Activated naive CD4-positive, alpha-beta T cell treated with anti-CD3 and anti-CD28 coated beads, Interleukin-2, amount 50 U/mL, for 72 hours (primary cell): ENCODE measurements at places on chromosomes 11 and 22. TPM values are rescaled to one million over a fixed set of nuclear protein-coding genes. Genes with fewer than 3 reads are reported as not detected.

The ACR gene
- not detected for total RNA-seq

The MMP8 gene
- total RNA-seq, result not detected

The P4HA3 gene
- total RNA-seq, result not detected

The FREY1 gene
- 0.91 TPM for total RNA-seq

The MYEOV gene
- not detected for total RNA-seq

The ARHGAP8 gene
- total RNA-seq, result 6.5 TPM

The GRAMD1B gene
- total RNA-seq, result 66.2 TPM

The CYP2D6 gene
- 4.8 TPM for total RNA-seq

The C11orf86 gene
- not detected for total RNA-seq

The MYBPC3 gene
- total RNA-seq, result not detected

DNA sequence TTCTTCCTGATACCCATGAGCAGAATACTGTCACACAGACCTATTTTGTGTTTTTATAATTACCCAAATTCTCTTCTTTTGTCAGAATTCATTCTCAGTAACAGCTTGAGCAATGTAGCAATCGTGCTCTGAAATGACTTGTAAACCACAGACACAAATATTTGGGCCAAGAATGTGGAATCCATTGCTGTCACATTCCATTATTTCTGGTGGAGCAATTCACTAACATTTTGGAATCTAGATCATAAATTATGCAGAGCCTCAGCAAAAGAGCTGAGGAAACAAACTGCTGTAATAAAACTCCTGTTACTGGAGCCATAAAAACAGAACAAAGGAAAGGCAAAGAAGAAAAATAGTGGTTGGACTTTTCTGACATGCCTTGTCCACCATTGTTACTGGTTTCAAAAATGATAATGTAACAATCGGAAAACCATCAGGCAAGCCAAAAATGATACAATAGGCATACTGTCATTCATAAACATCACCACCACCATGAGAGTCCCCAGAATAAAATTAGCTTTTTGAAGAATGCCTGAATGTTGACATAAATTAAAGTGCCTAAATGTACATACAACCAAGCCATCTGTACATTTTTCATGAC lies 223.4 kb upstream of the PITPNB start:
- no peak for DNase-seq

DNA sequence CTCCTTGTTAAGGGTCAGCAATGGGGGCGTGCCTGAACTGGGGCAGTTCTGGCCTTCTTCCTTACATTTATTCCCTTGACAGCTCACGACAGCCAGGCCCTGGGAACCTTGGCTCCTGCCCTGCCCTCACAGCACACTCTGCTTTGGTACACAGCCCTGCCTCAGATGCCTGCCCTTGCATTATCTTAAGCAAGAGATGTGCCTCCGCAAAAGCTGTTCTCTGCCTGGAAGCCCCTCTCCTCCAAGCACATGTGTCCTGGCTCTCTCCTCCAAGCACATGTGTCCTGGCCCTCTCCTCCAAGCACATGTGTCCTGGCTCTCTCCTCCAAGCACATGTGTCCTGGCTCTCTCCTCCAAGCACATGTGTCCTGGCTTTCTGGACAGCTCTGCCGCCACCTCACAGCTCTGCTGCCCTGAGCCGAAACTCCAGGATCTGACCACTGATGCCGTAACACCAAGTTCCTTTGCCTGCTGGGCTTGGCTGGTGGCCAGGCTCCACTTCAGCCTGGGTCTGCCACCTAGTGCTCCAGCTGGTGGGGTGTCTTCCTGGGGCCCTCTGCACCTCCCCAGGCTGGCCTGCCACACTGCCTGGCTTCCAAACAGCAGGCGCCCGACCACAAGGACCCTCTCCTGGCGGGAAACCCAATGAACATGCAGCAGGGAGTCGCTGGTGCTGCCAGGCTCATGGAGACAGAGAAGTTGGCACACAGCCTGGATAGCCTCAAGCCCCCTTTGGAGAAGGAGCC lies 53.0 kb downstream of the SCUBE1 start:
- DNase-seq, result no peak

- DNase-seq, result no peak
Measured at GRCh38 chr22:32237906-32238305, 17.2 kb downstream of the SLC5A4 start.

- no peak for DNase-seq
Measured at GRCh38 chr11:95795627-95796295, 5.5 kb downstream of the CEP57 start.

DNA sequence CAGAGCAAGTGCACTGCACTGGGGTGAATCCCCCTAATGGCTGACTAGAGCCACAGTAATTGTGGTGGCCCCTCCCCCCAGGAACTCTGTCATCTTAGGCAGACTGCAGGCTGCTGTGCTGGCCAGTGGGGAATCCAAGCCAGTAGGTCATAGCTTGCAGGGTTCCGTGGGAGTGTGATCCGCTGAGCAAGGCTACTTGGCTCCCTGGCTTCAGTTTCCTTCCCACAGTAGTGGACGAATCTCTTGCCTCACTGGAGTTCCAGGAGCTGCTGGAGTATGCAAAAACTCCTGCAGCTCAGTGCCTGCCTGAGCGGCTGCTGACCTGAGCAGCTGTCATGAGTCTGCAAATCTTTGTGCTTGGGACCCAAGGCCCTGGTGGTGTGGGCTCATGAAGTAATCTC lies 13.2 kb downstream of the OOSP3 start:
- no peak for DNase-seq

GRCh38 chr22:28831140-28832072 lies 31.0 kb upstream of the XBP1 start:
- DNase-seq, result no peak

DNA sequence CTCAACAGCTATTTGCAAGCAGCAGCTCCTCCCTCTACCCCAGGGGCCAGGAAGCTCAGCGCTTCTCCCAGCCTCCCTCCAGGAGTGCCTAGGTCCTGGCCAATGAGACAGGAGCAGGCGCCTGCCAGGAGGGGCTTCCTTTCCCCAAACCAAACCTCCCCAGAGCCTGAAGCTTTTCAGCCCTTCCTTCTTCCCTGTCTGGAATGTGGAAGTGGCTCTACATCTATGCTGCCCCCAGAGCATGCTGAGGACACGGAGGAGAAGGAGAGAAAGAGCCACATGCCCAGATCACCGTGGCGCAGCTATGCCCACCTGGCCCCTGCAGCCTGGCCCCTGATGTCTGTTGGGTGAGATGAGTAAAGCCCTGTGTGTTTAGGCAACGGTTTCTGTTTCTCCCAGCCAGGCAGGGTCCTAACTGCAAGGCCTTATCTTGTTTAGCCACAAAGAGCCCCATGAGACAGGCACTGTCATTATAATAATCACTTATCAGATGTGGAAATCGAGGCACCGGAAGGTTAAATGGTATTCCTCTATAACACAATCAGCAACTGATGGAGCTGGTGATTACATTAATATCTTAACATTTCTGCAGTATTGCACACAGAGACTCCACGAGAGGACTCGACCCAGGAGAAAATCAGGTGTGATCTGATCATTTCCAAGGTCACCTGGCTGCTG lies 315.8 kb downstream of the CTTN start:
- no peak for DNase-seq

DNA sequence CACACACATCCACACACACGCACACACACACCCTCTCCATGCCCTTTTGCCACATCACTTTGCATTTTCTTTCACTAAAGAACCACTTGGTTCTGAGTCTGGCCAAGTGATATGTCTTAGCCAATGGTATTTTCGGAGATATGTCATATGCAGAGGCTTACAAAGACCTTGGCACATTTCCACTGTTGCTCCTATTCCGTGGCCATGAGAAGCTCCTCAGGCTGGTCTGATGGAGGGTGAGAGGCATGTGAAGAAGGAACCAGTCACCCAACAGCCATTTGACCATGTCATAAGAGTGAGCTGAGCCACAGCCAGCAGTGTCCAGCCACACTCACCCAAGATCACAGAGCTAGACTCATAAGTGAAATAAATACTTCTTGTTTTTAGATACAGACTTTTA lies 212.6 kb upstream of the NAV2 start:
- no peak for DNase-seq

DNA sequence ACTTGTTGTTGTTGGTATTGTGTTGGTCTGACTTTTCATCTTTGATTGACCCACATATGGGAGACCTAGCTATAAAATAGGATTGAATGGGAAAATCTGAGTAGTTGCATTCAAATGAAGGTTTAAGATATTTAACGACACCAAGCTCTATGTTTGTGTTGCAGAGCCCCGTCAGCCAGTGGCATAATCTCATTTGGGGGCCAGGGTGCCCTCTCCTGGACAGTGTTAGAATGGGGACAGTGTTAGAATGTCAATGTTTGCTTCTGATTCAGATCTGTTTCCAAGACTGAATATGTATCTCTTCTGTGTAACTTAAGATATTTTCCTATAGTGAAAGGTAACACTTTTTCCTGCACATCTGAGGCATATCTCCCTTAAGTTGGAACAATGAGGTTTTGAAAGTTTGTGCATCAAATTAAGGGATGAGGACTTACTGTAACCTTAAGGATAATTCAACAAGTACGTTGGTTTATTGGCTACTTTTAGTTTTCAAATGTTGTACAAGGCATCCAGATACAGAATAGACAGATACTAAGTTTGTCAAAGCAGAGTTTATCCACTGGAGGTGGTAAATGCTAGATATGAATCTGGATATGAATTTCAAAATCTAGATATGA lies 5.3 kb upstream of the OR52M1 start:
- no peak for DNase-seq

DNA sequence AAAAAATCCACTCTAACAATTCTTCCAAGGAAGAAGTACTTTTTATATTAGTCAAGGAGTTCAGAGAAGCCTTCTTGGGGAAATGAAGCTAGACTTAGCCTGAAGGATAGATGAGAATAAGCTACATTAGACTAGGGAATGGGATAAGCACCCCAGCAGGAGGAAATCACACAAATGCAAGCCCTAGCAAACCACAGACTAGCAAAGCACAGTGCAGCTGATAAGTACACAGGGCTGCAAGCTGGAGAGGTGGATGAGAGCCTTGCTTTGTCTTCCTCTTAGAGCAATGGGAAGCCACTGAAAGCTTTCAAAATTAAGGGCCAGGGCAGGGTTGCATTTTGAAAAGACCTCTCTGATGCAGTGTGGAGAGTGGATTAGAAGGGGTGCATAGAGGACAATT lies 946.2 kb downstream of the LRRC4C start:
- no peak for DNase-seq

- no peak for DNase-seq
Measured at GRCh38 chr22:18085188-18085587, 7.4 kb downstream of the PEX26 start.

DNA sequence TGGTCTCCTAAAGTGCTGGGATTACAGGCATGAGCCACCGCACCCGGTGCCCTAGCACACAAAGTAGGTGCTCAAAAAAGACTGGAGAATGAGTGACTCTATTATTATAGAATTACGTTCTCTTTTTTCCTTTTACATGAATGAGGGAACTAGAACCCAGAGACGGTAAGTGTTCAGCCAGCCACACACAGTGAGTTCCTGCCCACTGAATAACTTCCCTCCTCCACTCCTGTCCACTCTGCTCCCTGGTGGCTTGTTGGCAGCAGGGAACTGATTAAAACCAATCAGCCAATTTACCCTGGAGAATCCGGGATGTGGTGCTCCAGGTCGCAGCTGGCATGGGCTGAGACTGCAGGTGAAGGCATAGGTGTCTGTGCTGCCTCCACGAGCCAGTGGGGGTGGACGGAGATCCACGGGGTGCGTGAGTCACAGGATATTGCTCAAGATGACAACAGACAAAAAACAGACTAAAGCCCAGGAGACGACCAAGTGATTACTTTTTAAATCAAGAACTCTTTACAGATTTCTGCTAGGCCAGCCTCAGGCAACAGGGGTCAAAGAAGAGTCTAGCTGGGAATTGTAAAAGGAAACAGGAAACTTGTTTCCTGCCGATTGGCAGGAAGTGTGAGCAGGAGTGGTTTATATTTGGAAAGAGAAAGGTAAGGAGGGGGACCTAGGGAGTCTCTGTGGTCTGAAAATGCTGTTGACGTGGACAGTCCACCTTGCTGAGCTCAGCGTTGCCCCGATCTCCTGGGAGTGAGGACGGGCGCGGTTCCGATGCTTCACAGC lies 95.2 kb upstream of the TP53I11 start:
- DNase-seq, result no peak

- no peak for DNase-seq
Measured at GRCh38 chr11:44203270-44204043, 106.5 kb downstream of the ALX4 start.

DNA sequence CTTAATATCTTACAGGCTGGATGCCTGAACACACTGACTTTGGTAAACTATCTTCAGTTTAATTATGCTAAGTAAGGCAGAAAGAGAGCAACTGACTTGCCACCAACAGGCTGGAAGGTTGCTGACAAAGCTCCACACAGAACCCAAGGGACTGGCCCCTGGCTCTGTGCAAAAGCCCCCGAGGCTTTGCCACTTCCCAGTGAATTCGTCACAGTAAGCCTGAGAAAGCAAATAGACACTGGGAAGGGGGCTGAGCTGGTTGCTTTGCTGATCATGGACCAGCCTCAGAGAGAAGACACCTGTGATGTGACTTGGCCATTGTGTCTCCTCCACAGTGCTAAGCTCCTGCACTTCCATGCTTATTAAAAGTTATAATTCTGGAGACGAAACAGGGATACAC lies 91.7 kb downstream of the BLID start:
- no peak for DNase-seq

- DNase-seq, result no peak
Measured at GRCh38 chr11:89498845-89499448, 7.8 kb upstream of the NOX4 start.

DNA sequence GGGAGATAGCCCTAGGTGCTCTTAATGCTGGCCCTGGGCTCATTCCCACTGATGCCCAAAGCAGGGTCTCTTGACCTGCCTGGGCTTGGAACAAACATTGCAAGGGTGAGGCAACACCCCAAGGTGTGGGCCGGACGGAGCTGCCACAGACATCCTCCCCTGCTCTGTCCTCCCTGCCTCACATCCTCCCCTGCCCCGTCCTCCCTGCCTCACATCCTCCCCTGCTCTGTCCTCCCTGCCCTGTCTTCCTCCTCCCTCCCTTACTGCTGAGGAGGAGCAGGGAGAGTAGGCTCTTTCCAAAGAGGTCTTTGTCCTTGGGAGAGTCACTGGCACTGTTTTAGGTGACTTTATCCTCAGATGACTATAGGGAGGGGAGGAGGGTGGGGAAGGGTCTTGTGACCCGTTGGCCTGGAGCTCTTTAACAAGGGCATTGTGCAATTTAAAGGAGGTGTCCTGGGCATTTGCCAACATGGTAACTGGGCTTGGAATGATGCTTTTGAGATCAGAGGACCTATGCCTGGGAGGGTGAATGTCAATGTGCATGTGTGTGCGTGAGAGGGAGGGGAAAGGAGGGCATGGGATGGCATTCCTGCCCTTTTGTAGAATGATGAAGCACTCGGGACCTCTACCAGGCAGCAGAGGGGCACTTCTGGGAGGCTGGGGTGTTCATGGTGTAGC lies 700 bp downstream of the FAM180B start:
- DNase-seq, result no peak

- no peak for DNase-seq
Measured at GRCh38 chr11:28738549-28738948, 630.4 kb downstream of the METTL15 start.
